T-cell (primary cell): ENCODE measurements at places on chromosomes 16 and 17. TPM values are rescaled to one million over a fixed set of nuclear protein-coding genes. Genes with fewer than 3 reads are reported as not detected.

GRCh38 chr16:86048221-86048620 lies 149.3 kb downstream of the IRF8 start:
- H3K4me3 ChIP-seq, result no peak overlapping the region
- H3K36me3 ChIP-seq, result no peaks in the 10 kb centered on the region
- peaks cover 66% of the 10 kb centered on the region for H3K27me3 ChIP-seq
- H3K27ac ChIP-seq, result no peak overlapping the region
- DNase-seq, result no peak

DNA sequence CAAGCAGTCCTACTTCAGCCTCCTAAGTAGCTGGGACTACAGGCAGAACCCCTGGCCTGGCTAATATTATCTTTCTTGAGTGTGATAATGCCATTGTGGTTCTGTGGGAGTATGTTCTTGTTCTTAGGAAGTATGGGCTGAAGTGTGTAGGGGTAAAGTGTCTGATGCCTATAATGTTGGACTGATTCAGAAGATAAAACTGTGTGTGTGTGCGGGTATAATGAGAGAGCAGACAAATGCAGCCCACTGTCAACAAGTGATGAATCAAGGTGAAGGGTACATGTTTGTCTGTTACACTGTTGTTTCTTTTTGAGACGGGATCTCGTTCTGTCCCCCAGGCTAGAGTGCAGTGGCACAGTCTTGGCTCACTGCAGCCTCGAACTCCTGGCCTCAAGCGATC lies 127.5 kb downstream of the CLEC16A start:
- H3K36me3 ChIP-seq, result peaks cover 5% of the 10 kb centered on the region
- no peaks in the 10 kb centered on the region for H3K27me3 ChIP-seq
- H3K4me3 ChIP-seq, result no peak overlapping the region
- no peak overlapping the region for H3K27ac ChIP-seq

GRCh38 chr17:50301891-50302584 lies 27.8 kb downstream of the TMEM92 start:
- no peaks in the 10 kb centered on the region for H3K36me3 ChIP-seq
- no peaks in the 10 kb centered on the region for H3K4me1 ChIP-seq
- H3K4me3 ChIP-seq, result no peak overlapping the region
- peaks cover 26% of the 10 kb centered on the region for H3K27me3 ChIP-seq

GRCh38 chr17:47844227-47844626 lies 3.2 kb upstream of the SCRN2 start:
- H3K4me1 ChIP-seq, result peaks cover 3% of the 10 kb centered on the region
- no peak overlapping the region for H3K27ac ChIP-seq
- DNase-seq, result no peak
- no peak overlapping the region for H3K4me3 ChIP-seq
- H3K36me3 ChIP-seq, result peaks cover 3% of the 10 kb centered on the region

DNA sequence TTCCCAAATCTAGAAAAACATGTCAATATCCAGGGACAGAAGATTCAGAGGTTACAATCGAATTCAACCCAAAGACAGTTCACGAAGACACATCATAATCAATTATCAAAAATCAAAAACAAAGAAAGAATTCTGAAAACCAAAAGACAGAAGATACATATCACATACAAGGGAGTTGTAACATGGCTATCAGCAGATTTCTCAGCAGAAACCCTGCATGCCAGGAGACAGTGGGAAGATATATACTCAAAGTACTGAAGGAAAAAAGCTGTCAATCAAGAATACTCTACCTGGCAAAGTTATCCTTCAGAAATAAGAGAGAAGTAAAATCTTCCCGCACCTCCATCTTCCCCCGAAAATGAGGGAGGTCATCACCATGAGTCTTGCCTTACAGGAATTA lies 258.6 kb downstream of the CEP112 start:
- H3K4me1 ChIP-seq, result no peaks in the 10 kb centered on the region
- no peak overlapping the region for H3K4me3 ChIP-seq
- H3K27ac ChIP-seq, result no peak overlapping the region
- no peaks in the 10 kb centered on the region for H3K36me3 ChIP-seq
- no peaks in the 10 kb centered on the region for H3K27me3 ChIP-seq

- no peaks in the 10 kb centered on the region for H3K27me3 ChIP-seq
- peak; percentile 32 for DNase-seq
- H3K27ac ChIP-seq, result no peak overlapping the region
These were observed 2.2 kb downstream of the GALNS start for GRCh38 chr16:88854306-88855111.

DNA sequence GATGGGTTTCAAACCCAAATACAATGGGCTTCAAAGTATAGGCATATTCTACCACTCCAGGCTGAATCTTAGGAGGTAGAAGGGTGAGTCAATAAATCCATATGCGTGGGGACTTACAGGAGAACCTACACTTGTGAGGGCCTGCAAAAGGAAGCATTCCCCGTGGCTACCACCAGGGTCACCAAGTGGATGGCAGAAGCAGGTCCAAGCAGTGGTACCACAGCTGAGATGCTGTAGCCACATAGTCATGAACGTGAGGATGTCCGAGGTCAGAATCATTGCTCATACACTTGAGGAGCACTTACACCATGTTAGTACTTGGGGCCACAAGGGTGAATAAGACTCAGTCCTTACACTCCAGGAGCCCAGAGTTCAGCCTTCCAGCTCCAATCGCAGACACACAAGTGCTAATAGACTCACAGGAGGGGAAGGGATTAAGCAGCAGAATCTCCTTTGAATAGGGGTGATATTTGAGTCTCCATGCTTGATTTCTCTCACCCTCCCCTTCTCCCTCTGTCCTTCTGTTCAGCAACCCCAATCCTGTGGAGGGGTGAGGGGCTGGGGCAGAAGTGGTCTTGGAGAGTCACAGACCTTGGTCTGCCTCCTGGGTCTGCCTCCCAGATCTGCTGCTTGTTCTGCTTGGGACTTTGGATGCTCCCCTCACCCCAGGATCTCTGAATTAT lies 42.5 kb upstream of the ASIC2 start:
- no peak overlapping the region for H3K27ac ChIP-seq
- no peak for DNase-seq
- H3K4me3 ChIP-seq, result no peak overlapping the region
- H3K27me3 ChIP-seq, result peaks cover 2% of the 10 kb centered on the region
- H3K36me3 ChIP-seq, result no peaks in the 10 kb centered on the region
- H3K4me1 ChIP-seq, result no peaks in the 10 kb centered on the region

GRCh38 chr16:2292221-2292620 lies 24.3 kb upstream of the RNPS1 start:
- no peak overlapping the region for H3K4me3 ChIP-seq
- H3K27me3 ChIP-seq, result no peaks in the 10 kb centered on the region
- no peak overlapping the region for H3K27ac ChIP-seq
- no peaks in the 10 kb centered on the region for H3K36me3 ChIP-seq
- DNase-seq, result no peak

Gene CIITA
- total RNA-seq, result 10.5 TPM
